ENCODE measurements at places on chromosomes 13 and 19. TPM values are rescaled to one million over a fixed set of nuclear protein-coding genes. Genes with fewer than 3 reads are reported as not detected.

DNA sequence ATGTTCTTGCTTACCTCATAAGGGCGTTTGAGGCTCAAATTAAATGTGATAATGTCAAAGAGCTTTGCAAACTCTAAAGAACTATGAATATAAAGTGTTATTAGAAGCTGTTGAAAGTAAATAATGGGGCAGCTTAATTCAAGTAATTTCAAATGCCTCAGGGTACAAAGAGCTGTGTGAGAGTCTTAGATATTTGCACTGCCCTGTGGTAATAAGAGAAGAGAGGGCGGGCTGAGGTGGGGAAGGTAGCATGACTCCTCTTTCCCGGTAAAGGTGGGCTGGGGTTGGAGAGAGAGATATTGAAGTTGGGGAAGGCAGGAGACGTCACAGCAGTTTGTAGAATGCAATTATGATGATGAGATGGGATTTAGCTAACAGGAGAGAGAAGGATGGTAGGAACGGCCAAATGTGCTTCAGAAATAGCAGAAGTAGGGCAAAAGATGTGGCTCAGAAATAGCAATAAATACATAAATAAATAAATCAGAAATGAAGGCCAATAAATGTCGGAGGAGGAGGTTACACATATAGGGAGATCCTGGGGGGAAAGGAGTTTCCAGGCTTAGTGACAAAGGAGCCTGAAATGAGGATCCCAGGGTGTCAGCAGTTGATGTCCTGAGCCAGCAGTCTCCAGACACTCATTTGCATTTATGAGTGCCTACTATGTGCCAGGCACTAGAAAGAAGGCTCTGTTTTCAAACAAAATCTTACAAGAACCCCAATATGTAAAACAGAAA is 35.7 kb upstream of the RCBTB2 start:
- DNase-seq: no peak

Gene SEMA6B
- total RNA-seq: 8.4 TPM

GRCh38 chr19:2032296-2032941 is 16.9 kb upstream of the BTBD2 start:
- peak; percentile 96 for DNase-seq

- no peak for DNase-seq
Measured at GRCh38 chr13:104289400-104289799, 1223.2 kb upstream of the SLC10A2 start.

GRCh38 chr19:49741210-49741844 is 21.8 kb downstream of the TSKS start:
- no peak for DNase-seq

Gene SPRED3
- total RNA-seq: 1.4 TPM

DNA sequence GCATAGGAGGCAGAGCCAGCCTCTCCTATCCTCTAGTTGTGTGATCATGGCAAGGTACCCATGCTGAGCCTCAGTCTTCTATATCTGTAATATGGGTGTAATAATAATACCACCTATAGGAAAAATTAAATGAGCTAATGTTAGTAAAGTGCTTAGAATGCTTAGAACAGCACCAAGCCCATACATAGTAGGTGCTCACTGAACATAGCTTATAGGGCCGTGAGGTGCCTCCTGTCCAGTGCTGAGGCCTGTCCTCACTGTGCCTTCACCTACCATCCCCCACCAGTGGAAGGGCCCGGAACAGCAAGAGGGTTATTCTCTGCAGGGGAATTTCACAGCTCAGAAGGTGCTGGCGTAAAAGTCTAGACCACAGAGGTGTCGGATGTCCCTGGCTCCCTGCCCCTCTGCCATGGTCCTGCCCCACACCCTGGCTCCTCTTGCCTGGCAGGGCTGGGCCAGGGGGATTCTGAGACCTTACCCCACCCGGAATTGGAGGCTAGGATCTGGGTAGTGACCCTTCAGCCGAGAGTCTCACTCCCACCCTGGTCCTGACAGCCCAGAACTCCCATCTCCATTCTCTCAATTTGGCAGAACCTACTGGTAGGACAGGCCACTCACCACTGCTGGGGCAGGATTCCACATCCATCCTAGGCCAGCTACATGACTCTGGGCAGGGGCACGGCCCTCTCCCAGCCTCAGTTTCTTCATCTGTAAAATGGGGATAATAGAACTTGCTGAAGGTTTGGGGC is 2.2 kb upstream of the SCN1B start:
- peak; percentile 75 for DNase-seq

DNA sequence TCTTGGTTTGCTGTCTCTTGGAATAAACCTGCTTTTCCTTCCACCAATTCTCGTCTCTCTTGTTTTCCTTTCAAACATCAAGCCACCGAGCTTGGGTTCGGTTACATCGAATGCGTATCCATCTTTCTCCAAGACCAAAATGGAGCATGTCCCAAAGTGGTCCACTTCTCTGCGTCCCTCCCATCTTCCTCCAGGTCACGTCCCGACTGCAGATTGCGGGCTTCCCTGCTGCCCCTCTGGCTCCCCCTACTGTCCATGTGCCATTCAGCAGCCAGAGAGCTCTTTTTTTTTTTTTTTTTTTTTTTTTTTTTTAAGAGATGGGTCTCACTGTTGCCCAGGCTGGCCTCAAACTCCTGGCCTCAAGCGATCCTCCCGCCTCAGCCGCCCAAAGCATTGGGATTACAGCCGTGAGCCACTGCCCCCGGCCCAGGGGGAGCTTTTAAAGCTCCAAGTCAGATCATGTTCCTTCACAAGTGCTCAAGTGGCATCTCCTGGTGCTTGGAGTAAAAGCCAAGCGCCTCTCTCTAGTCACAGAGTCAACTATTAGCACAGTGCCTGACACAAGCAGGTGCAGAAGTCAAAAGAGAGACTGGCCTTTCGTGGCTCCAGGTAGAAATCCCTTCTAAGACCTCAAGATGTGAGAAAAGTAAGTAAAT is 10.0 kb downstream of the COL5A3 start:
- peak; percentile 74 for DNase-seq

DNA sequence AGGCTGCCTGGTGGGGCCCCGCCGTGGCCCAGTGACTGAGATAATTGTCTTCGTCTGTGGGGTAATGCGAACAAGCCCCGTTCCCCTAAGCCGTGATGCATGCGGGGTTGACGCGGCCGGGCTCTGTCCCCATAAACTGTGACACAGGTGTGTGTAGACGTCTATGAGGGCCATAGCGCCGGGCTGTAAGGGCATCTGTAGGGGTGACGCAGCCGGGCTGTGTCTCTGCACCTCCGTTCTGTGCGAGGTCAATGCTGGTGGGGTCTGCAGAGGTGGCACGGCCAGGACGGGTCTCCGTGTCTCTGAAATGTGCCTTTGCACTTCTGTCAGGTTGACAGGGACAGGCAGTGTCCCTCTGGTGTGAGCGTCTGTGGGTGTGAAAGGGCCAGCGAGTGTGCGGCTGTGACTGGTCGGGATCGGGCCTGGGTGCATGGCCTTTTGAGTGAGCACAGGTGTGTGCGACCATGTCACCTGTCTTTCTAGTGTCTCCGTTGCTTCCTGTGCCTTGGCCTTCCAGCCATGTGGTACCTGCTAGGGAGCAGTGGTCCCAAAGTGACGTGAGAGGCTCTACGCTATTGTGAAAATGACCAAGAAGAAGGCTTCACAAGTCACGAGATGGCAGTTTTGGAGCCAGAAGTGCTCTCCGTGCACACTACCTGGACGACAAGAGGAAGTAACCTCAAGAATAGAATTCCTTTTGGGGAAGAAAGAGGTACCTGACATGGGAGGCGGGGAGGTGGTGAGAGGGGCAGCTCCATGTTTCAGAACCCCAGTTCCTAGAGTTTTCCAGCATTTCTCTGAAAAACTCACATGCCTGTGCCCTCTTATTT is 16.4 kb upstream of the ZNF331 start:
- no peak for DNase-seq

DNA sequence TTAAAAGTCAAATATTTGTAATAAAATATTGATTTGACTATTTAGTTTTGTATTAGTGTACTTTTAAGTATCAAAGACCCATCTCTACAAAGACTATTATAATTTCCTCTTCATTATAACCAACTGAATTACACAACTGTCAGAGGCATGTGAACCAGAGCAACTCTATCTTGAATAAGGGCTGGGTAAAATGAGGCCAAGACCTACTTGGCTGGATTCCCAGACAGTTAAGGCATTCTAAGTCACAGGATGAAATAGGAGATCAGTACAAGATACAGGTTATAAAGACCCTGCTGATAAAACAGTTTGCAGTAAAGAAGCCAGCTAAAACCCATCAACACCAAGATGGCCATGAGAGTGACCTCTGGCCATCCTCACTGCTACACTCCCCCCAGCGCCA is 36.2 kb upstream of the ATP12A start:
- DNase-seq: no peak

Gene CRLF1
- 35.4 TPM for total RNA-seq

DNA sequence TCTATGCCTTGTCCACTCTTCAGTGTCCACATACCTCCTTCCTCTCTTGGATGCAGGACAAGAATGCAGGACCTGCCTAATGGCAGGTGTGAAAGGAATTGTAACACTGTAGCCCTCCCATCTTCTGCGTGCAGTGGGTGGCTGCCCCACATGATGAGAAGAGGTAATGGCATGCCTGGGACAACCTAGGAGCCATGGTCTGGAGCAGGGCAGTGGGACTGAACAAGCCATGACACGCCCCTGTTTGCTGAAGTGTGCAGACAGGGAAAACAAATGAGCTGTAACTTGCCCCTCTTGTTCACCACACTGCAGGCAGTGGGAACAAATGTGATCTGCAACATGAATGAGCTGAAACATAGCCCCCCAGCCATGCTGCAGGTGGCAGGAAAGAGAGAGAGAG is 192.2 kb downstream of the PCDH17 start:
- DNase-seq: no peak

DNA sequence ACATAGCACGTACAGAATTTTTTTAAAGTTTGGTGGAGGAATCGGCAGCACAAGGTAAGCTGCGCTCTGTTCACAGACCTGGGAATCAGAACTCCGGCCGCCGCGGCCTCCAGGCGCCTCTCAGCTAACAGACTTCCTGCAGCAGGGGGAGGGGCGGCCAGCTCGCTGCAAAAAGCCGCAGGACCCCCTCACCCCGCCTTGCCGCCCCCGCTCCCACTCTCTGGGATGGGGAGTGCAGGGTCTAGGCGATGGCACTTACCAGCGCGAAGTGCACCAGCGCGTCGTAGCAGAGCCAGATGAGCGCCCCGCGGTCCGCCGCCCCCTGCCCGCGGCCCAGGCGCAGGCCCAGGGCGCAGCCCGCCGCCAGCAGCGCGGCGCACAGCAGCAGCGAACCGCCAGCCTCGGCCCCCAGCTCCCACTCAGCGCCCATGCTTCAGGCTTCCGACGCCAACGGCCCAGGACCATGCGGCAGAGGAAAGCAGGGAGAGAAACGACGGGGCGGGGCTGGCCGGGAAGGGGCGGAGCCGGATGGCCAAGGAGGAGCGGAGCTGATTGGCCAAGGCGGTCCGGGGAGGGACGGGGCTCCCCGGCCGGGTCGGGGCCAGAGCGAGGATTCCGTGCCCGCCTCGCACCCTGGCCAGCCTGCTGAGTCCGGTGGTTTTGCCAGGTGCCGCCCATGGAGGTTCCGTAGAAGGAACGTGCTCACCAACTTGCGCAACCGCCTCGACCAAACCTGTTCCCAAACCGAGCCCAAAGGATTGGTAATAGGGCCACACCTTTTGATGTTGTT is at the start of gene EBPL:
Gene EBPL (minus strand): TSS at position 492 of the 790 bp plus-strand sequence. CDS start 62 bp downstream, at position 430.
- DNase-seq: peak; percentile 74

GRCh38 chr19:5048091-5048726 is 79.3 kb downstream of the KDM4B start:
- peak; percentile 83 for DNase-seq

Gene LILRA1
- total RNA-seq: not detected

Gene LGALS4
- total RNA-seq: 0.54 TPM

Gene ZNF799
- 1.6 TPM for total RNA-seq

- DNase-seq: no peak
Measured at GRCh38 chr13:25743421-25743820, 308.4 kb downstream of the SHISA2 start.

Gene DKKL1
- total RNA-seq: 0.08 TPM

DNA sequence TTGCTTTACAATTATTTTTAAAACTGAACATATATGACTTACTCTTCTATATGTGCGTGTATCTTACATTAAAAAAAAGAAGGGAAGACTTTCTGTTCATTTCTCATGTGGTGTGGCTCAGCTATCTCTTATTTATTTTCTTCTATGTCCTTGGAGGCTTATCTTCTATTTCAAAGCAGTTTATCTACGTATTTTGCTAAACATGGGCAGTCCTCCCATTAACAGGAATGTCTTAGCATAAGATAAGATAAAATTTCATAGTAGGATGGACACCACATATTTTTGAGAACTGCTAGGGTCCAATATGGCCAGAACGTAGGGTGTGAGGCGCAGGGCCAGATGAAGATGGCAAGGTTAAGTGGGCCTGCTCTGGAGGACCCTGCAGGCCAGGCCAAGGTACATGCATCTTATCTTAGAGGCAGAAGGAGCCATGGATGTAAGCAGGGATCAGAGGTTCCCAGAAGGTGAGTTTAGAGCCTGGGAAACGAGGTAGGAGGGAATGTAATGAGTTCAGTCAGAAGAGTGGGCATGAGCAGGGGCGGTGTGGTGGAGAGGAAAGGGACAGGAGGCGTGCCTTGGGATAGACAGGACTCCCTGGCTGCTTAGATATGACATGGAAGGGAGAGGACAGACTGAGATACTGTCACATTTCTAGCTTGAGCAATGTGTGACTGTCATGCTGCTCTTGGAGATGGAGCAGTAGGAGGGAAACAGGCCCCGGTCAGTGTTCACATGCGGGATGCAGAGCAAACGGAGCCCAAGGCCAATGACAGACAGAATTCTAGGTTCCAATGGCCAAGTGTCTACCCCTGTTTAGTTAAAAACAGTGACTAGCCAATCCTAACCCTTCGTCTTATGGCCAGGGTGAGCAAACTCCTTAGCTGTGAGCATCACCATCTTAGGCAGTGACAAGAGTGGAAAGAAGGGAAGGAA is 68.6 kb upstream of the MEDAG start:
- DNase-seq: no peak

DNA sequence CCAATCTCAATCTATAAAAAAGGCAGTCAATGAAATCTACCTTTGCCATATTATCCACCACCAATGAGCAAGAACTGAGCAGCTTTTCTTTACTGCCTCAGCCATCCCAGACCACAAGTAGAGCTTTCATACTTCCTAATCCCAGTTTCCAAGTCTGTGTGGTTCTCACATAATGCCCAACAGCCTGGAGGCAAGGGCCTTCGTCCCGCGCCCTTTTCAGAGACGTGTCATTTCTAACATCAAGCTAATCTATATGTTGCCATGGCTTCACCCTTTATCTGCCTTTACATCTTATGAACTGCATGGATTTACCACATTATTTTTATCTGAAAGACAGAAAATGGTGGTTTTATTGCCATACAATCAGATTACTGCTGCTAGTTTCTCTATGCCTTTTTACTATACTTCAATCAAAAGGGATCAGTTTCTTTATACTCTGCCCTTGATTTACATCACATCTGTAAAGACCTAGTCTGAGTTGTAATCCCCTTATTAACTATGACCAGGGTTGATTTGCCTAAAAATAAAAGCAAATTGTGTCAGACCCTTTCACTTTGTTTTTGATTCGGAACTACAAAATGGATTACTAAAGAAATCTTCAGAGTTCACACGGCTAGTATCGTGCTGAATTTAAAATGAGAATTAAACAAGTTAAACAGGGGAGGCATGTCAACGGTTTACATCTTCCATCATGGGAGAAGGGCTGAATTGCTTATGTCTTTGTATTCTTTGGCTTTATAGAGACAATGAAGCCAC is 5.9 kb downstream of the EFNB2 start:
- no peak for DNase-seq

Gene EIF3K
- 980 TPM for total RNA-seq

GRCh38 chr19:7395360-7396066 is 46.8 kb downstream of the ARHGEF18 start:
- no peak for DNase-seq

Gene C19orf38
- total RNA-seq: not detected

Gene SLC17A7
- 0.45 TPM for total RNA-seq

Gene NLRP11
- 2.4 TPM for total RNA-seq

Gene TEAD2
- 54.3 TPM for total RNA-seq

GRCh38 chr19:18967358-18968146 is 26.5 kb upstream of the HOMER3 start:
- peak; percentile 68 for DNase-seq

Gene ZNF132
- total RNA-seq: 6.4 TPM

Gene TUBA3C
- not detected for total RNA-seq
